ENCODE measurements at places on chromosomes 6 and 20.

GRCh38 chr20:50514750-50515149 is 4.6 kb downstream of the PTPN1 start:
- no peak for DNase-seq

DNA sequence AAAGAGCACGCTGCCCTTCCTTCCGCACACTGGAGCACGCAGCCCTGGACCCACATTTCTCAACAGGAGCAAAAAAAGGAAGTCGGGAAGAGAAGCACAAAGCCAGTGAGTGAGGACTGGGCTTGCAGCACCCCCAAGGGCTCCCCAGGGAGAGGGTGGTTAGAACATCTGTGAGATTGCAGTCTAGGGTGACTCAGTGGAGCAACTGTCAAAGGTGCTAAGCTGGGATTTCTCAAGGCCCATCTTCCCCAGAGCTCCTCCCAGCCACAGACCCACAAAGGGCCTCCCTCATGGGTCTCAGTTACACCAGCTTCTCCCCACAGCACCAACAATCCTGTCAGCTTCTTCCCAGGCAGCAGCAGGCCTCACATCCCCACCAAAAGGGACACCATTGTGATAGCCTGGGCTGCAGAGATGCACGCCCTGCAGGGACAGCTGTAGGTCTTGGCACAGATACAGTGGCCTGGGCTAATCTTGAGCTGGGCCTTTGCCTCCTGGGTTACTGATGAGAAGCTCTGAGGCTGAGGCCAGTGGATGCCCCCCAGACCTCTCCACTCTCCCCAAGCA is 39.6 kb upstream of the CD93 start:
- no peak for DNase-seq

DNA sequence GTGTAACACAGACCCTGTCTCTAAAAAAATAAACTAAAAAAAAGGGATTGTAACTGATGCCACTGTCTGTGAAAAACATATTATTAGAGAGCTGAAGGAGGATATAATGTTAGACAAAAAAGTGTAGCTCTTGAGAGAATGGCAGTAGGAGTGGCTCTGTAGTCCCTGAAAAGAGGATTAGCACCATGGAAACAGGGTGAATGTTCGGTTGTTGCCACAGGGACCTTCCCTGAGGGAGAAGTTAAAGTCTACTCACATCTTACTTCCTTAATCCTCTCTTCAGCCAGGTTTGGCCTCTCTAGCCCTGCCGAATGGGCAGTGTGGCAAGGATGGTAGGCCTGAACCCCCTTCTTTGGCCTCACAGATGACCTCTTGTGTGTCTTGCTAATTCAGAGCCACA is 12.1 kb downstream of the SCAND1 start:
- DNase-seq: no peak

DNA sequence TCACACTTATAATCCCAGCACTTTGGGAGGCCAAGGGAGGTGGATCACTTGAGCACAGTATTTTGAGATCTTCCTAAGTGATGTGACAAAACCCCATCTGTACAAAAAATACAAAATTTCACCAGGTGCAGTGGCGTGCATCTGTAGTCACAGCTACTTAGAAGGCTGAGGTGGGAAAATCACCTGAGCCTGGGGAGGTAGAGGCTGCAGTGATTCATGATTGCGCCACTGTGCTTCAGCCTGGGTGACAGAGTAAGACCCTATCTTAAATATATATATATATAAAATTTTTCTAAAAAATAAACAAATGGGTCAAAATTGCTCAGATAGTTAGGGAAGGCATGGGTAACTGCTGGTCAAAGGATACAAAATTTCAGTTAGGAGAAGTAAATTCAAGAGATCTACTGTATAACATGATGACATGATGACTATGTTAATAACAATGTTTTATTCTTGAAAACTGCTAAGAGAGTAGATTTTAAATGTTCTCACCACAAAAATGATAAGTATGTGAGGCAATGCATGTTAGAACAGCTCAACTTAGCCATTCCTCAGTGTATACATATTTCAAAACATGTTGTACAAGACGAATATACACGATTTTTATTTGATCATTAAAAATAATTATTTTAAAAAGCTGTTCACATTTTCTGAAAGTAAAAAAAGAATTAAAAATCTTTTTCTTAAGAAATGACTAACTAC is 24.4 kb downstream of the TBC1D32 start:
- DNase-seq: no peak

DNA sequence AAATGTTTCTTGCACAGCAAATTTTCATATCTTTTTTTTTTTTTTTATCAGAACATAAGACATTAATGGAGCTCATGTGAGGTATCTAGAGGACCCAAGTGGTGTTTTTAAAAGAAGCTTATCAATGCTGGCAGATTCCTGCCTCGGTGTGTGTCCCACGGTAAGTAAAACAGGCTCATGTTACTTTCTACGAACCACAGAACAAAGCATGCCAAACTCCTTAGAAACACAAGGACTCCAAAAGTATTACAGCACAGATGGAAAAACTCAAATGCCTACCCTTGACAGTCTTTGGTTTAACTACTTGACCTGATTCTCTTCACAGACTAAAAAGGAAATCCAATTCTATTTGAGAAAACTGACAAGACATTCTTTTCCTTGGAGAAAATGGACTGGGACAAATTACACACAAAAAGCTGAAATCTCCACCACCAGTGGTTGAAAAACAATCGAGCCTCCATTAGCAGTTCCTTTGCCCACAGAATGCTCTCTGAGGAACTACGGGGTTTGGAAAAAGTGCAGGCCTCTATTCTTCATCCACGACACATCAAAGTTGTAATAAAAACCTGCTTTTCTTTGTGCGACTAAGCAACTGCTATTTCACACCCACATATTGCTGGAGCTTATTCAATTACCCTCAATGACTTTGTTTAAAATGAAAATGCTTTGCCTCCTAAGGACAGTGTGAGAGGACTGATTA is 5.4 kb downstream of the METTL24 start:
- no peak for DNase-seq

GRCh38 chr6:7541175-7542064 is at the start of gene DSP:
Gene DSP, plus strand, starts transcription at chr6:7541671. Its CDS starts 245 bp downstream, at chr6:7541916.
- peak; percentile 43 for DNase-seq

DNA sequence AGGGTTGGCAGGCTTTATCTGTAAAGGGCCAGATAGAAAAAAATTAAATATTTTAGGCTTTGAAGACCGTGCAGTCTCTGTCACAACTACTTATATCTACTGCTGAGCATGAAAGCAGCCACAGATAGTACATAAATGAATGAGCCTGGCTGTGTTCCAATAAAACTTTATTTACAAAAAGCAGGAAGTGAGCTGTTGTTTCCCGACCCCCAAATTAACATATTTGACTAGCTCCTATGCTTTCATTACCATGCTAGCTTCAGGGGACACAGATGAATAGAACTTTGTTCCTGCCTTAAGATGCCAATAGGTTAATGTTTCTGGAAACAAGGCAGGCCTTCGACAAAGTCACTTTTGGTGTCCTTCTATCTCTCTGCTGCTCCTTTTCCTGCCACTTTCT is 1058.0 kb upstream of the FLRT3 start:
- no peak for DNase-seq

DNA sequence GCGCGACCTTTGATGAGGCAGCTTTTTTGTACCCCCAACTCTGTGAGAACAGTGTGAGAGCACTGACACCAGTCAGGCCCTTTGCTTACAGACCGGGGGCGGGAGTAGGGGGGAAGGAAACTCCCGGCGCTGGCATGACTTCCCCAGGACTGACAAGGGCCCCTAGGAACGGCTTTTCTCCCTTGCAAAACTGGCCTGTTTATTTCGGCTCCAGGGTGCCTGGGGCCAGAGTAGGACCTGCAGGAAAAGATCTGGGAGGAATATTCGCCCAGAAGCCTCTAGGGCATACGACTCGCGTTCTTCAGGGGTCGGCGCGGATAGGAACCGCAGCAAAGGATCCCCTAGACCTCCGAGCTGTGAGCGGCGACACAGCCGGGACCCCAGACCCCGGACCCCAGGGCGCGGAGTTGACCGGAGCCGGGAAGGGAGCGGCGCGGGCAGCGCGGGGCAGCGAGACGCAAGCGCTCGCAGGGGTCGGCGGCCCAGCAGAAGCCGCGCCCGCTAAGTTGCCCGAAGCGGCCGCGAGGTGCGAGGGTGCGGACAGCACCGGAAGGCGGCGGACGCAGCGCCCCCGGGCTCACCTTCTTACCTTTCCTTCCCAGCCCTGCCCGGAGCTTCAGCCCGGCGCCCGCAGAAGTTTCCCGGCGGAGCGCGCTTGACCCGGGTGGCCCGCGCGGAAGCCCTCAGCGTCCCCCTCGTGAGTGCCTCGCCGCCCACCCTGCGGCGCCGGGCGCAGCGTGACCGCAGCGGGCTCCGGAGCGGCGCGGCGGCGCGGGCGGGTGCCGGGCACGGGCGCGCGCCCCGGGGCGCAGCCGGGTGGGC is at the start of gene POPDC3:
Gene POPDC3, minus strand, starts transcription at position 771 of the 822 bp plus-strand sequence. CDS start 18,105 bp downstream, outside the sequence.
- DNase-seq: peak; percentile 9

- no peak for DNase-seq
Measured at GRCh38 chr6:5656226-5656625, 350.5 kb downstream of the NRN1 start.

All from activated CD4-positive, alpha-beta T cell treated with anti-CD3 and anti-CD28 coated beads, Interleukin-2, amount 50 U/mL, for 48 hours (primary cell).